ENCODE measurements at places on chromosomes 13 and 19.

- no peak for DNase-seq
These were observed 435.6 kb downstream of the PCDH9 start for GRCh38 chr13:66794340-66795031.

- peak; percentile 80 for DNase-seq
These were observed 791 bp downstream of the PRKD2 start for GRCh38 chr19:46715975-46716671.

GRCh38 chr19:39518975-39519374 lies 4.0 kb downstream of the SELENOV start:
- no peak for DNase-seq

DNA sequence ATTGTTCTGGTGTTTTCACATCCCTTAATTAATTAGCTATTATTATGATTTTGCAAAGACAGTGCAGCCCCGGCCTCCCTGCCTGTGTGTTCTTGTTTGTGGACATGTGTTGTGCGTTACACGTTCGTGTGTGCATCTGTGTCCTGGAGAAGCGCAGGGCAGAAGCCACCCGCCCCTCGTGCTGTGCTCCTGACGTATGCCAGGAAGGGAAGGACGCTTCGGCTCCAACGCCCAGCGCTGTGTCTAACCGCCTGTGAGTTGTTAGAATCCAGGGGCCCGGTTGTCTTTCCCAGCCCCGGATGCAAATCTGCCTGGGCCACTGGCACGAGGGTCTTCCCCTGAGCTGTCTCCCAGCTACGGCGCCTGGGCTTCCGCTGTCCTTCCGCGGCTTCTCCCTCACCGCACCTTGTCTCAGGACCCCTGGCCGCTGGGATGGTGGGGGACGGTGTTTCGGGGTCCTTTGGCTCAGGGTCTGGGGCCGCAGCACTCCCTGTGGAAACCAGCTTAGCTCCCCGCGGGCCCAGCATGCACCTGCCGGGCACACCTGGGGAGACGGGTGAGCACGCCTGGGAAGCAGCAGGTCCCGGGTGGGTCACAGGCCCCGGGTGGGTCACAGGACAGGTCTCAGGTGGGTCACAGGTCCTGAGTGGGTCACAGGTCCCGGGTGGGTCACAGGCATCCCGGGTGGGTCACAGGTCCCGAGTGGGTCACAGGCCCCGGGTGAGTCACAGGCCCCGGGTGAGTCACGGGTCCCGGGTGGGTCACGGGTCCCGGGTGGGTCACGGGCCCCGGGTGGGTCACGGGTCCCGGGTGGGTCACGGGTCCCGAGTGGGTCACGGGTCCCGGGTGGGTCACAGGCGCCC lies 51.5 kb downstream of the GAS6 start:
- DNase-seq: no peak

GRCh38 chr19:2043961-2044708 lies 6.9 kb downstream of the MKNK2 start:
- peak; percentile 51 for DNase-seq

GRCh38 chr19:15443838-15444237 lies 5.9 kb downstream of the WIZ start:
- no peak for DNase-seq

GRCh38 chr13:98997738-98998641 lies 20.1 kb upstream of the DOCK9 start:
- DNase-seq: no peak

- DNase-seq: no peak
These were observed 651.8 kb downstream of the PCDH9 start for GRCh38 chr13:66578305-66578704.

GRCh38 chr13:50203256-50203941 lies 188.2 kb downstream of the KCNRG start:
- DNase-seq: no peak

- DNase-seq: peak; percentile 73
These were observed at the start of gene GRIK5 for GRCh38 chr19:42069619-42070351. TSS of gene GRIK5 (minus strand) at chr19:42070206. CDS start at chr19:42065770, 4,436 bp downstream.

- DNase-seq: no peak
These were observed 64.0 kb upstream of the TEX29 start for GRCh38 chr13:111256458-111256857.

- DNase-seq: no peak
These were observed 3.7 kb upstream of the FLT1 start for GRCh38 chr13:28498481-28499115.

- DNase-seq: no peak
These were observed 668.1 kb downstream of the SLITRK5 start for GRCh38 chr13:88339271-88339741.

GRCh38 chr19:2332341-2333026 lies 4.0 kb downstream of the SPPL2B start:
- DNase-seq: no peak

GRCh38 chr13:50679321-50679720 lies 164.2 kb downstream of the DLEU7 start:
- no peak for DNase-seq

- no peak for DNase-seq
These were observed 83.6 kb upstream of the KLF12 start for GRCh38 chr13:74217811-74218210.

DNA sequence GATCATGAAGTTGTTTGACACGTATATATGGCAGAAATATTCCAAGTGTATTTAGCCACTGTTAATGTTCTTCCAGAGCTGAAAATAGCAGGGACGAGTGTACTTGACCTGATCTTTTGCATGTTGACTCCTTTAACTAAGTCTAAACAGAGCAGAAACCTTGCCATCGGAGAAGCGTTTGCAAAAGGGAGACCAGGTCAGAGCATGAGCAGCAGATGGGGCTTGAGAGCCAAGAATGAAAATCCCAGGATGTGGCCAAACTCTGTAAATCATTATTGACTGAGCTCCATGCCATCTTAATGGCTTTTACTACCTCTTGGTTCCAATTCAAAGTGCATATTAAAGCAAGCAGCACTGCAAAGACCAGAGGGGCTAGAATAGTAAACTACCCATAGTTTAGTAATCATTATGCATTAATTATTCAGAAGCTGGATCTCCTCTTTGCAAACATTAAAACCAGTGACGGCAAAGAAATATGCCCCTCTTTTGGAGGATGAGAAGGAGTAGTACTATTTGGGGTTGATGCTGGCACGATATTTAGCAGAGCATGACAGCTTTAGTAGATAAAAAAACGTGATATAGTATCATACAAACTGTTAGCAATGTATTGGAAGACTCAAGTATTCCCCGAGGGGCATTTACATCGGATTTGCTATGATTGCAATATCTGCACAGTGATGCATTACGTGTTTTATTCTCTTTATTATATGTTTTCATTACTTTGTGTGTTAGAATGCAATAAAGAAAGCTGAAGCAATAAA lies 55.7 kb downstream of the FAM216B start:
- DNase-seq: no peak

DNA sequence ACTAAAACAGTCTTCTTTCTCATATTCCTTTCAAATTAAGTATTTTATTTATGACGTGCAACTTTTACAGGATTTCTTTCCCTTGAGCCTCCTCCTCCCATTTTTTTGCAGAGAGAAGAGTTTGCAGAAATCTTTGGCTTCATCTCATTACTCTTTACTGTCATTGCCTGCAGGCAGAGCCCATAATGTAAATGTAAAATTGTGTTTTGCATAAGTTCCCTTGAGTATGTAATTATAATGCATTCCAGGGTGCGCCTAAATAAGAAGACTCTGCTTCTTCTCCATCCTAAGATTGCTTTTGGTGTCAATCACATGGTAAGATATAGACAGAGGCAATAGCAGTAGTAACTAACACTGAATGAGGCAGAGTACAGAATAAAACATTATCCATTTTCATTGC lies 23.0 kb downstream of the MIR17HG start:
- DNase-seq: no peak

DNA sequence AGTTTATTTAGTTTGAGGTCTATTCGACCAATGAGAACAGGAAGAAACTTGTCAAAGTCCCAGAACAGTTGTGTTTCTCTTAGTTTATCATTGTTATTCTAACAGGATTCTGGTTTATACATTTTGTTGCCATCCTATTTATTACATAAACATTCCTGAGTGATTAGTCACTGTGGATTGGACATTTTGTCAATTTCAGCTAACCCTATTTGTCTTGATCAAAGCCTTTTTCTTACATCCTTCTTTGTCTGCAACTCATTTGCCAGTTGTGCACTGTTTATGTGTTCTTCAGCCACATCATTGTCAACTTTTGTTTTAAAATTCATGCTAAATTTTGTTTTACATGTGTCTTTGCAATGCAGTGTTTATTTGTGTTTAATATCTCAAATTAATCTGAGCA lies 886.0 kb upstream of the SLC10A2 start:
- no peak for DNase-seq

DNA sequence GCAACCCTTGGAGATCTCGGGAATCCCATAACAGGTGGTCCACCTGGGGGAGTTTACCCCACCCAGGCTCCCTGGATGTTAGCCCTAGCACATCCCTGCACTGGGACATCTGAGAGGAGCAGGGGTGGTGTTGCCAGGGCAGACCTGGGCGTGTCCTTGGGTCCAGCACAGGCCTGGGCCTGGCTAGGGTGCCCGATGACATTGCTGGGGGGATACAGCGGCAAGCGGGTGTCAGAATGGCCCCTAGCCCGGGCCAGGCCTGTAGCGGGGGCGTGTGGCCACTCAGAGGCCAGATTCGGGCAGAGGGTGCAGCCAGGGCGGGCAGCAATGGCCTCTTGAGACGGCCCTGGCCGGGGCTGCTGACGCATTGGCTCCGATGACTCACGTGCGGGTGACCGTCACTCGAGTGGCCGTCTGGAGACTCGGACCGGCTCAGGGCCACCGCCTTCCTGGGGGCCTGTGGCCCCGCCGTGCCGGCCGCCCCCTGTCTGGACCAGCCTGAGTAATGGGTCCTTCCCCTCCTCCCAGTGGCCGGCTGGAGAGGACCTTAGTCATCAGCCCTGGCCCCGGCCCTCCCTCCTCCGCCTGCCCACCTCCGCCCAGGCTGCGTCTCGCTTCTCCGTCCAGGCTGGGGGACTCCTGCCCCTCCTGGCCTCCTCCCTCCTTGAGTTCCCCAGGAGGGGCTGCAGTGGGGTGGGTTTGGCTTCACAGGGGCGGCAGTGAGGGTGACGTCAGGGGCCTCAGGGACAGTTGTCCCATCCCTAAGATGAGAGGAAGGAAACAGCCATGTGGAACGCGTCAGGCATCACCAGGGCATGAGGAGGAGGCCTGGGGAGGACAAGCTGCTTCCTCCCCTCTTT lies 23.2 kb upstream of the CRTC1 start:
- no peak for DNase-seq

DNA sequence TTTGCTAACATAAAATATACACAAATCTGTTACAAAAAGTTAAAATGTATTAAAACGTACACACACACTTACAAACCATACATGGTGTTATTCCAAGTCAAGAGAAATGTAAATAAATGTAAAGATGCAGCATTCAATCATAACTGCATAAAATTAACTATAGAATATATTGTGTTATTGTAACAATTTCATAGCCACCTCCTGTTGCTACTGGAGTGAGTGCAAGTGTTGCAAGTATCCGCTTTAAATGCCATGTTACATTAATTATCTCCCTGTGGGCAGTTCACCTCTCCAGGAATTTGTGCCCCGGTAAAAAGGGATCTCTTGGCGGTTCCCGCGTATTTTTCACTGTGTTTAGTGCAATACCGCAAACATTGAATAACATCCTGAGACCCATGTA lies 3.5 kb upstream of the INSR start:
- no peak for DNase-seq

- DNase-seq: no peak
These were observed 1194.2 kb downstream of the EFNB2 start for GRCh38 chr13:105341256-105341655.

GRCh38 chr13:74528734-74529513 lies 394.7 kb upstream of the KLF12 start:
- DNase-seq: no peak

DNA sequence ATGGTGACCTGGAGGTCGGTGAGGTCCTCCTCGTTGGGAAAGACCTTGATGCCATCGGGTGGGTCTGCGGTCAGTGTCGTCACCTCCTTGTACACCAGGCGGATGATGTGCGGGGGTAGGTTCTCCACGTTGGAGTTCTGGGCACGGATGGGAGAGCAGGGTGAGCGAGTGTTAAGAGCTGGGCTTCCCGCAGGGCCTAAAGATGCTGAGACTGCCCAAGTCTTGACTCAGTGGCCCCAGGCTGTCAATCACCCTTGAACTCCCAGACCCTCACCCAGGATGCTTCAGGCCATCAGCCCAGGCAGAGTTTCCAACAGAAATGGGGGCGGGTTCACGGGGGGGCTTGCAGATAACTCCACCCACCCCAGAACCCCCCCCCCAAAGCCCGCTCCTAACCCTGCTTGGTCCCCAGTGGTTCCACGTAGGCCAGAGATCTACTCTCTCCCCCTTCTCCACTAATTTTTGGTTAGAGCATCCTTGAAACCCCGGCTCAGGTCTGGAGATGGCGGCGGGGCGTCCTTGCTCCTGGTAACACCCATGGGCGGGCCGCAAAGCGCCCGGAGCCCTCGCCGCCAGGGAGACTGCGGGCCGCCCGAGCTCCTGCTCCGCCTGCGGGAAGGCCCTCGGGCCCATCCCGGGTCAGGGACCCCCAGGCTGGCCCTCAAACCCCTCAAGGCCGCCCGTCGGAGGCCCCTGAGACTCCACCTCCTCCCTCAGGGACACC lies 600 bp downstream of the UBE2S start:
- DNase-seq: peak; percentile 61

DNA sequence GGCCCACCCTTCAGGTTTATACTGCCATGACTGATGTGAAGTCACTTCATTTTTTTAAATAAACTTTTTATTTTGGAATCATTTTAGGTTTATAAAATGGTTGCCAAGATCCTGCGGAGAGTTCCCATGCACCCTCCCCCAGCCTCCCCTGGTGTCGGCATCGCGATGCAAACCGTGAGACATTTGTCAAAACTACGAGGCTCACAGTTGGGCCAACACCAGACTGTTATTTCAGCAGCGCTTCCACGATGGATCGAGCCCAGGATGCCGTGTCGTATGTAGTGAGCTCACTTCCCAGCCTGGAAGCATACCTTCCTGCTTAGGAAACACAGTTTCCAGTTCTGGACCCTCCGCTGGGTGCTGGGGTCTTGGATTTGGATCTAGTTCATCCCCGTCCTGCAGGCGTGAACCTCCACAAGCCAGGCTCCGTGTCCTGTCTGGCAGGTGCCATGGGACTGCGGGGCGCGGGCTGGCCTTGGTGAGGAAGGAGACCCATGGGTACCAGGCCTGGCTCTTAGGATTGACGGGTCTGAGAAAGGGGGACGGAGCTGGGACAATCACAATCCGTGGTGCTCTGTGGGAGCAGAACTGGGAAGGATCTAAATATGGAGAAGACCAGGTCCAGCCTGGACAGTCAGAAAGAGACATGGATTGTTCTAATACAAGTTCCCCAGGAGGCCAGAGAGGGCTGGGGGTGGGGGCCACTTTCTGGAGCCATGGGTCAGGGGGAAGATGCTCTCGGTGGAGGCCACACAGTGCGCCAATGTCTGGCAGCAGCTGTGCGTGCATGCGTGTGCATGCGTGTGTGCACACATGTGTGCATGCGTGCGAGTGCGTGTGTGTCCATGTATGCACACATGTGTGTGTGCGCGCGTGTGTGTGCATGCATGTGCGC lies 2.4 kb upstream of the SBK2 start:
- DNase-seq: no peak

- peak; percentile 88 for DNase-seq
These were observed at the start of gene ISYNA1 for GRCh38 chr19:18437491-18438330. TSS of gene ISYNA1 (minus strand) at chr19:18438133. CDS start at chr19:18437979, 154 bp downstream.

GRCh38 chr19:35623327-35624010 lies 5.4 kb upstream of the RBM42 start:
- no peak for DNase-seq

Data from ecto neural progenitor cell (in vitro differentiated cells).